ENCODE measurements at places on chromosomes 7 and 10. TPM values are rescaled to one million over a fixed set of nuclear protein-coding genes. Genes with fewer than 3 reads are reported as not detected.

GRCh38 chr10:133128126-133129070 lies 31.6 kb upstream of the KNDC1 start:
- no peak overlapping the region for H3K4me3 ChIP-seq
- no peak overlapping the region for H3K27ac ChIP-seq
- DNase-seq, result no peak
- H3K4me1 ChIP-seq, result no peaks in the 10 kb centered on the region
- H3K27me3 ChIP-seq, result no peaks in the 10 kb centered on the region

DNA sequence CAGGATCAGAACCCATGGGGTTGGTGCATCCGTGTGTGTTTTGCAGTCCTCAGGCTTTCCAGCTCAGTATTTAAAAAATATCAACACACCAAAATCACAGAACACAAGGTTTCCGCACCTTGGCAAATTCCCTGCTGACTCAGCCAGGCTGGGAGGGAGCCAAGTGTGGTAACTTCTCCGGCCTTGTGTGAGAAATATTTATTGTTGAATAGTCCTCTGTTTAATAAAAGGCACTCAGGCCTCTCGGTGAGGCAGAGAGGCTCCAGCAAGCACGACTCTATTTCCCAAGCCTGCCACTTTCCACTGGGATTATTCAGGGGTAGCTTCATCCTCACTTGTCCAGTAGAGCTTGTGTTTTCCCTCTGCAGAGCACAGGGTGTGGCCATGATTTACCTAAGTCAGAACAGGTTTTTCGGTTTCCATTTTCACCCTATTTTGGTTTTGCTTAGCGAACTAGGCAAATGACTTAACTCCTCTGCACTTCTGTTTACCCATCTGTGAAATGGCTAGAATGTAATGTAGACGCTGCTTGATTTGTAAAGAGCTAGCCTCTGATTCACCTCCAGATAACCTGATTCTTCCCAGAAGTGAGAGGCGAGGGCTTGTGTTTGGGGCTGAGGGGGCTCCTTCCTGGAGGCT lies 13.0 kb upstream of the CHST15 start:
- no peak overlapping the region for H3K27ac ChIP-seq
- H3K4me3 ChIP-seq, result no peak overlapping the region
- H3K36me3 ChIP-seq, result no peaks in the 10 kb centered on the region
- DNase-seq, result peak; percentile 84

DNA sequence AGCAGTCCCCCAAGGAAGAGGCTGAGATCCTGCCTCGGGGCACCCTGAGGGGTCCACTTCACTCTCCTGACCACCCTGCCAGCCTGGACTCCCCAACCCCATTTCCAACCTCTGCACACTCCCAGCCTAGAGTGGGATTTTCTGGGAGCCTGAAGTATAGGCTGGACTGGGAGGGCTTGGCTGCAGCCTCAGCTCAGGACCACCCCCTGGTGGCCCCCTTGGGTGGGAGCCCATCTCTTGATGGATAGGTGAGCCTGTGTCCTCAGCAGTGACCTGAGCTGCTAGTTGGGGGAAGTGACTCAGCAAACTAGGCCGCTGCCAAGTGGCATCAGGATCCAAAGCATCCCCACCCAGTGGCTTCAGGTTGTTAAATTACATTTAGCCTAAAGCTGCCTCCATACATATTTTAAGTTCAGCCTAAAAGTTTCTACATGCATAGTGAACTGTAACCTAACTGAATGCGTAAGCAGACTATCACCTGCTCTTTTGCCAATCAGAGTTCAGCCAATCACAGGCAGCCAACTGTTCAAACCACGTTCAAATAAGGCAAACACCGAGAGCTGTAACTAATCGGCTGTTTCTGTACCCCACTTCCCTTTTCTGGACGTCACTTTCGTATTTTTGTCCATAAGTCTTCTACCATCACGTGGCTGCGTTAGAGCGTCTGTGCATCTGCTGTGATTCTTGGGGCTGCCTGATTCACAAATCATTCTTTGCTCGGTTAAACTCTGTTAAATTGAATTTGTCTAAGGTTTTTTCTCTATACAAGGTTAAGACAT lies 144.0 kb downstream of the PLPP4 start:
- no peak for DNase-seq
- H3K27ac ChIP-seq, result no peak overlapping the region
- no peaks in the 10 kb centered on the region for H3K27me3 ChIP-seq
- H3K4me1 ChIP-seq, result no peaks in the 10 kb centered on the region
- no peaks in the 10 kb centered on the region for H3K36me3 ChIP-seq

IL15RA gene
- 6.2 TPM for total RNA-seq

GDF2 gene
- total RNA-seq, result 8.0 TPM

HOXA13 gene
- total RNA-seq, result not detected

Measured in right lobe of liver (tissue), 6 donors.